ENCODE measurements at places on chromosomes 2 and 18. TPM values are rescaled to one million over a fixed set of nuclear protein-coding genes. Genes with fewer than 3 reads are reported as not detected.

The CDK5R2 gene
- total RNA-seq: 1.1 TPM

The RAB6C gene
- total RNA-seq: 0.14 TPM

The CIB4 gene
- not detected for total RNA-seq

The FASTKD1 gene
- total RNA-seq: 37.3 TPM

The ZNF396 gene
- 1.4 TPM for total RNA-seq

The STARD6 gene
- not detected for total RNA-seq

The TMEM247 gene
- not detected for total RNA-seq

The GKN1 gene
- total RNA-seq: not detected

The ABHD1 gene
- not detected for total RNA-seq

The CRIM1 gene
- total RNA-seq: 180 TPM

The RAPGEF4 gene
- 0.62 TPM for total RNA-seq

The CXCR1 gene
- total RNA-seq: not detected

The MAP2 gene
- 15.9 TPM for total RNA-seq

The TAF4B gene
- total RNA-seq: 3.0 TPM

The SLC5A7 gene
- total RNA-seq: 0.05 TPM

The ORC2 gene
- 25.4 TPM for total RNA-seq

The RELCH gene
- 26.6 TPM for total RNA-seq

The C18orf54 gene
- total RNA-seq: 10.2 TPM

The AAMP gene
- total RNA-seq: 78.8 TPM

The TTL gene
- total RNA-seq: 51.6 TPM

The PID1 gene
- 13.6 TPM for total RNA-seq

The CRYBA2 gene
- total RNA-seq: not detected

The TLX2 gene
- not detected for total RNA-seq

The VPS54 gene
- total RNA-seq: 17.5 TPM

The GALR1 gene
- not detected for total RNA-seq

The GPR45 gene
- 0.22 TPM for total RNA-seq

The GALNT14 gene
- 2.1 TPM for total RNA-seq

The DCC gene
- 2.0 TPM for total RNA-seq

The OTOS gene
- not detected for total RNA-seq

The DIPK1C gene
- total RNA-seq: not detected

The TUBA3E gene
- not detected for total RNA-seq

The LYPD1 gene
- total RNA-seq: 51.1 TPM

The RNF125 gene
- total RNA-seq: 1.9 TPM

The CHMP1B gene
- 49.7 TPM for total RNA-seq

The TMEM169 gene
- 20.1 TPM for total RNA-seq

The BOLL gene
- total RNA-seq: not detected

The CCDC68 gene
- 2.2 TPM for total RNA-seq

The CUL3 gene
- total RNA-seq: 78.2 TPM

The ADCYAP1 gene
- total RNA-seq: not detected

The CLEC4F gene
- total RNA-seq: not detected

The ALPG gene
- total RNA-seq: 0.27 TPM

The OBSL1 gene
- 88.1 TPM for total RNA-seq

The NEU2 gene
- total RNA-seq: not detected

The SMYD5 gene
- 12.8 TPM for total RNA-seq

The EPAS1 gene
- 42.8 TPM for total RNA-seq

The POTEJ gene
- not detected for total RNA-seq

The SPC25 gene
- 0.60 TPM for total RNA-seq

The LNPK gene
- total RNA-seq: 42.4 TPM

The ITPRIPL1 gene
- 0.10 TPM for total RNA-seq

The THSD7B gene
- total RNA-seq: 0.14 TPM

The CHAC2 gene
- total RNA-seq: 3.6 TPM

The PXDN gene
- total RNA-seq: 467 TPM

The MAPRE2 gene
- 27.4 TPM for total RNA-seq

The CELF4 gene
- not detected for total RNA-seq
